ENCODE measurements at places on chromosomes 12 and 14.

DNA sequence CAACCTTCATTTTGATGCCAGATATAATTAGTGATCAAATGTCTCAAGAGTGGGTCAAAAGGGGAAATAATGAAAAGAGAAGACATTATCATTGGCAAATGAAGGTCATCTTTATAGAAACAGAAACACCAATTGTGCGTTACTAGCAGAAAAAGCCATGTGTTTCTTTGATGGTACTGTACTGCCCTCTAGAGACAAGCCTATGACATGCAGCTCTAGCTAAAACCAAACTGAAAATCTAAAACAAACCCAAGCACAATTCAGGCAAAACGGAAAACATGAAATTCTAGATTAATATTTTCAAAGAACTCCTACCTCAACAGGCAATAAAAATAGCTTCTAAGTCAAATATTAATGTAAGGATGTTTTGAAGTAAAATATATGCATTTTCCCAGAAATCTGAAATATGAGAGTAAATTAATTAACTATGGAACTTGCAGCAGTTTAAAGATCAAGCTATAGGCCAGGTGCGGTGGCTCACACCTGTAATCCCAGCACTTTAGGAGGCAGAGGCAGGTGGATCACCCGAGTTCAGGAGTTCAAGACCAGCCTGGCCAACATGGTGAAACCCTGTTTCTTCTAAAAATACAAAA, 115.4 kb downstream of the KLHL28 start:
- DNase-seq: peak; percentile 11

DNA sequence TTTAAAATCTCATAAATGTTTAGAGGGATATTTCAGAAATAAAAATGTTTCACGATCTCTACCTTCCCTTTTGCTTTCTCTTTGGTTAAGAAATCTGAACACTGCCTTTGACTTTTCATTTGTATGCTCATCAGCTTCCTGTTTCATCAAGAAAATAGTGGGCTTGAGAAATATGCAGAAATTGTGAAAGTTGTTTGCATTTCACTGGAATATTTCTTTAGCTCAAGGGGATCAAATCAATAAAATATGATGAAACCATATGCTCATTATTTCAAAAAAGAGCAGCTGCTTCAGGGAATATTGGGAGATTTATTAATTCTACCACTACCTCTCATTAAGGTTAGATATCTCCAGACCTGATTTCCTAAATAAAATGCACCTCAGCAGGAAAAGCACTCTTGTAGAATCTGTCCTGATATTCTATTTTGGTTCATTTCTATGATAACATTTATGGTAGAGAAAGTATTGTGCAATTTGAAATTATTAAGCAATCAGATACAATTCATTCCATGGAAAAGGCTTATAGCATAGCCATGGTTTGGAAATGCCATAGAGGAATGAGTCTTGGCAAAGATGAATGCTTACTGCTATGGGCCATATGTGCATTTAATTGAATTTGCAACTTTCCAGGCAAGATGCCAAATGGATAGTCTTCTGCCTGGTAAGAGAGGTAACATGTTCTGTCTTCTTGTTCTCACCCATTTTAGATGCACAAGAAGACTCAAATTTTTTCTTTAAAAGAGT, 212.6 kb upstream of the SLC16A7 start:
- DNase-seq: no peak

- DNase-seq: no peak
These were observed 66.1 kb downstream of the KTN1 start for GRCh38 chr14:55645845-55646832.

DNA sequence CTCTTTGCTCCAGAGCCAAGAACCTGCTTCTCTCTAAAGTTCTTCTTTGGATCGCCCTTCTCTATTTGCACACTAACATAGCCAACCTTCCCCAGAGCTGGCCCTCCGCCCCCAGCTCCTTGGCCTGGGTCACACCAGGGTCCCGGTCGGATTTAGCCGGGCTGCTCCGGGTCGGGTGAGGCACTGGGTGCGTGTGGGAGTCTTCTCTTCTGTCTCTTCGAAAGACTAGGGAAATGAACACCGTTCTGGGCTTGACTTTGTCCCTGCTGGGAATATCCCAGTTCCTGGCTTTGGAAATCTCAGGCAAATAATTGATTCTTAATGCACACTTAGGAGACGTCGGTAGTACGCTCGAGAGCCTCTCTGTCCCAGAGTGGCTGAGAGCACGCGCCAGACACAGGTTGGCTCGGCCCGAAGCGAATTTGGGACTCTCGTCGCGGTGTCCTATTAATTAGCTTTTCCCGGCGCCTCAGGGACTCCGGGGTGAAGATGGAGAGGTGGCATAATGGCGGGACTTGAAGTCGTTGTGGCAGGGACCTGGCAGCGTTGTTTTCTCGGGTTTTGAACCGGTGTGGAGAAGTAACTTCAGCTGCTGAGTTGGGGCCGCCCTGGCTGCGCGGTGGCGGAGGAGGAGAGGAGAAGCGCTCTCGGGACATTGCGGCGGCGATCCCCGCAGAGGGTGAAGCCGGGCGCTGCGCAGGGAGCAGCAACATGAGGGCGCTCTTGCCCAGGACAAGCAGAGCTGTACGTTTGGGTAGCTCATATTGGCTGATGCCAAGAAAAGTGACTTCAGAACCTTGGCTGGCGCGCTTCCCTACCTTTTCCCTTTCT, 7.5 kb downstream of the FOXG1 start:
- peak; percentile 84 for DNase-seq

- no peak for DNase-seq
These were observed 335.3 kb downstream of the NPAS3 start for GRCh38 chr14:33273978-33274377.

GRCh38 chr12:120262852-120263747, 2.4 kb downstream of the PXN start:
- no peak for DNase-seq

- DNase-seq: no peak
These were observed 63.2 kb upstream of the NR2C1 start for GRCh38 chr12:95136598-95136997.

GRCh38 chr14:60242429-60242828, 6.6 kb upstream of the PPM1A start:
- no peak for DNase-seq

DNA sequence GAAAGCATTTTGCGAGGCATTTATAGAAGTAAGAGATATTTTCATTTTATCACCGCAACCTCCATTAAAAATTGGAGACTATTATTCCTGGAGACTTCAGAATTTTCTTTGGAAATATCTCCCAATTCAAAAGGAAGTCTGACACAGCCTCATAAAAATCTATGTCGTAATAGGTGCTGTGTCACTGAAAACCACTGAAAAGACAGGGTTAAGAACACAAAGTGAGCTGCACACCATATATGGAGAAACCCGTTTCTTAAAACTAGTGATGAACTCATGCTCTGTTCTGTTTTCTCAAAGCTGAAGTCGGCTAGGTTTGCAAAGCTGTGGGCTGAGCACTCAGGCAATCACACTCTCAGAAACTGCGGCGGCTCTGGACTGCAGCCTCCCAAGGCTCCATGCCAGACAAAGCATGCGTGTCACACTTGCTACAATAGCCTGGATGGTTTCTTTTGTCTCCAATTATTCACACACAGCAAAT, at the start of gene GLIPR1:
TSS of gene GLIPR1 (plus strand) at position 287 of the 481 bp plus-strand sequence. CDS start at position 413, 126 bp downstream.
- DNase-seq: peak; percentile 19

- DNase-seq: no peak
These were observed 97.7 kb downstream of the SETD3 start for GRCh38 chr14:99382781-99383471.

DNA sequence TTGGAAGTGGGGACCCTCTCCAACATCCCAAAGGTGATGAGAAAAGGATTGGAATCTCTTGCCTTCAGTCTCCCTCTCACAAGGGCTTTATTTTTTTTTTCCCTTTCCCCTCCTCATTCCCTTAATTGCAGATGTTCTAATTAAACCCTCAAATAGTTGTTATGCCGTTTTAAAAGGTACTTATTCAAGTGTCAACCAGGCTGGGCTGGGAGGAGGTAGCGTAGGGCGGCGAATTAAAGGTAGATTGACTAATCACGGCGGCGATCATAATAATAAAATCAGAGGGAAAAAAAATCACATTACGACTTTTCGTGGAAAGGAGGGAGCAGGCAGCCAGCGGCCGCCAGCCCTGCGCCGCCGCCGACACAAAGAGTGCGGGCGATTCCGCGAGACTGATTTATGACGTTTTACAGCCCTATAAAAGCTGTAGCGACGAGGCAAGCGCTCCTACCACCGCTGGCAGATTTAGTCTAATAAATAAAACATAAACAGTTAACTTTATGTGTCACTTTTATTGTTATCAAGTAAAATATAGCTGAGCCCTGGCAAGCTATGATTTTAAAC, 1.7 kb upstream of the HOXC4 start:
- peak; percentile 60 for DNase-seq

GRCh38 chr14:100081997-100082625, 16.9 kb downstream of the EVL start:
- no peak for DNase-seq

DNA sequence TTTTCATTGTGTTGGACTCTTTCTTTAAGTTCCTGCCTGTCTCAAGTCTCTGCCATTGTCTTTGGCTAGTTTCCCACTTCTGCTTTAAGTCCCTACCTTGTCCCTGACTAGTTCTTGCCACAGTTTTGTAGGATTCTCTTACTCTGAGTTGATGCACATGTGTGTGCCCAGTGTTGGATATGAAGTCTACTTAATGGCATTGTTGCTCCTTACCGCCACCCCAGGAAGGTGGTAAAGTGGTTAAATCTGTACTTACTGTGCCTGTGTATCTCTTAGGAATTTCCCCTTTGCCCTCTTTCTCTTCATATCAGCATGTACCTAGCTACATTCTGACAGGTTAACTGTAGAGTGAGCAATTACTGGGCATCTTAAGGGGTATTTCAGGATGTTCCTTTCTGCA, 227.1 kb downstream of the NUBPL start:
- DNase-seq: no peak
